T47D (cell line): ENCODE measurements at places on chromosomes 7 and 10.
A peak's percentile ranks its signal among the peaks of the same experiment; 100 is the strongest.

- peak; percentile 71 for DNase-seq
Observed at GRCh38 chr10:48658243-48658974, 26.3 kb upstream of the WDFY4 start.

DNA sequence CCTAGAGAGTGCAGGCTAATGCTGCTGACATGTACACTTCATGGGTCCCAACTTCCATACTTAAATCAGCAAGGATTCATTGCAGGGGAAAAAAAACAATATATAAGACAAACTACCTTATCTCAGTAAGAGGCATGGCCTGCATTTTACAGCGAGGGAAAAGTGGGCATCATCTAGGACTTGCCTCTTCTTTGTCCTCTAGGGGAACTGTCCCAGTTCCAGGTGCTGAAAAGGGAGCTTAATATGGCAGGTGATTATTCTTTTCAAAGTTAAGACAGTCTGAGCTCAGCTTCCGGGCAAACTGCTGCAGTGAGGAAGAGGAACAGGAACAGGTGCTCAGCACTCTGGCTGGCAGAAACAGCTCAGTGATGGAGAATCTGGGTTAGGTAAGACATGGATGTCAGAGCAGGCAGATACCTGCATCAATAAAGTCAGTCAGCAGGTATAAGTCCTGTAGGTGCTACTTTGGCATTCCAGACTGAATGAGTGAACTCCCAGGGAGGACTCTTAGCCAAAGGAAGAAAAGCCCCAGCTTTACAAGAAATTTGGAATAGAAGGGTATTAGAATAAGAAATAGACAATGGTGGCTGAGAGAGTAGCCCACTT is 147.2 kb downstream of the TMEM178B start:
- DNase-seq, result peak; percentile 58

GRCh38 chr7:75993689-75994387 is 557 bp downstream of the TMEM120A start:
- peak; percentile 79 for DNase-seq

DNA sequence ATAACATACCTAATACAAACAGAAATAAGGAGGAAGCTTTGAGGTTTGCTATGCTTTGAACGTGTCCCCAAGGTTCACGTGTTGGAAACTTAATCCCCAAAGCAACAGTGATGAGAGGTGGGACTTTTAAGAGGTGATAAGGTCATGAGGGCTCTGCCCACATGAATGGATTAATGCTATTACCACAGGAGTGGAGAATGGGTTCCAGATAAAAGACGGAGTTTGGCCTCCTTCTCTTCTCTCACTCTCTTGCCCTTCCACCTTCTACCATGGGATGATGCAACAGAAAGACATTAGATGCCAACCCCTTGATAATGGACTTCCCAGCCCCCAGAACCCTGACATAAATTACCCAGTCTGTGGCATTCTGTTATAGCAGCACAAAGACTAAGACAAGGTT is 9.6 kb downstream of the ITGB1 start:
- DNase-seq, result no peak

DNA sequence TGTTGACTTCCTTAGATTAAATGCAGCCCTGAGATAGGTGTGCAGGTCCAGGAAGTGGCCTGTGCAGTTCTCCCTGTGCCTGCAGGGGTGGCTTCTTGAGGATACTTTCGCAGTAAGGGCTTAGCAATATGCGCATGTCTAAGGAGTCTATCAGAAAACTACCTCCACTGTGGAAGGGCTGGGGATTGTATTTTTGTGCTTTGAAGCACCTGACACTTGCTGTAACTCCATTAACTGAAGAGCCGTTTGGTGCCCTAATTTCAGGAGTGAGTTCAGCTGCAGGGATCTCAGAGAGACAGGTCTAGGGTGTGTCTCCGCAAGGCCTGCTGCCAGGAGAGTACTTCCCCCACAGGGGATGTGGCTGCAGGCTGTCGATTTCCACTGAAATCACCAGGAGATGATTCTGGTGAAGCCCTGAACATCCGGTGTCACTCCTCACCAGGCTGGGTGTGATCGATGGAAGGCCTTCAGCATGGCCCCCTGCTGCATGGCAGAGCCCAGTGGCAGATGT is 35.5 kb downstream of the IKZF1 start:
- no peak for DNase-seq

DNA sequence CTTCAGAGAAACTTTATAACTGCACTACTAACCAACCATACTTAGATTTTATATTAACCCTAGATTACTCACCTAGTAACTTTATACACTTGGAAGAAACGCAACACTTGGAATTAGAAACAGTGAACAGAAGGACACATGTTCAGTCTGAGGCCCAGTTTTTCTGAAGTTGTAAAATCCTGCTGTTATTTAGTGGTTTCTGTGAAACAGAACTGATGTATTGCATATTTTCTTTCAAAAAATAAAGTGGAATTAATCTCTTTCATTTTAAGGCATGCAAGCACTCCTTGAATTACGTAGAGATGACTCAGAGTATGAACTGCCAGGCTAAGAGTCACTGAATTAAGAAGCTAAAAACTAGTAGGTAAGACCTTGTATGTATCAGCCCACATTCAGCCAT is 215.8 kb downstream of the SKAP2 start:
- DNase-seq, result no peak
